Adrenal gland (tissue), 19 donors: ENCODE measurements at places on chromosomes 6 and 20. TPM values are rescaled to one million over a fixed set of nuclear protein-coding genes. Genes with fewer than 3 reads are reported as not detected.

DNA sequence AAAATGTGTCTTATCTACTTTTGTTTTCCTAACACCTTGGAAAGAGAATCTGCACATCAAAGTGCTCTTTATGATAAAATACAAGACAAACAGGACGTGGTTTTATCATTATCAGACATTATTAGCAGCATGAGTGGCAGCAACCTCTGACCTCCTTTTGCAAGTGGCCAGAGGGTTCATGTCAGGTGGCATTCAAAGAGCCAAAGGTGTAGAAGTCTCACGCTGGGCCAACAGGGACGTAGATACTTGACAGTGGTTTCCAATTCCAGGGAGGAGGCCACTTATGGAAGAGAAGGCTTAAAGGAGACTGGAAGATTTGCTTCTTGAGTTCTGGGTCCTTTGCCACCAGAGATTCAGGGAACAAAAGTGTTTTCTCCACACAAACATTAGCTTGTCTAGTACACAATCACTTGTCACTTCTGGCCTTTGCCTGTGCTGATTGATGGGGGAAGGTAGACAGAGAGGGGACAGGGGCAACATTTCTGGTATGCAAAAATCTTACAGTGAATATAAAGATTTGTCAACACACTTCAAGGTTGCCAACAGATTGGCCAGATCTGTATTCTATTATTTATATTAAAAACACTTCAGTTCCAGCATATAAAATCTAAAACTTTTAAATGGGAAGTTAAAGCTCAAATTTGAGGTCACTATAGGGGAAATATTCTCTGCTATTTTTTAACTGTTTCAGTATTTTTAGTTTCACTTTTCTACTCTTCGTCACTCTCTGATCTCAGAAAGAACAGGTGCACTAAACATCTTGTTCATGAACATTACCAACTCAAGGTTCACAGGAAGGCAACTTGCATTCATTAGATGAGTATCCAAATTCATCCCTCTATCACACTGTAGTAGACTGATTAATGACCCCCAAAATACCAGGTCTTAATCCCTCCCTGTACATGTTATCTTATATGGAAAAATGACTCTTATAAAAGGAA is 52.1 kb upstream of the FBXO30 start:
- no peaks in the 10 kb centered on the region for H3K27me3 ChIP-seq
- no peak for DNase-seq
- no peak overlapping the region for H3K4me3 ChIP-seq

GRCh38 chr6:134740027-134740373 is 209.9 kb downstream of the ALDH8A1 start:
- H3K27me3 ChIP-seq, result peaks cover 4% of the 10 kb centered on the region
- peak overlapping the region; percentile 18 for H3K27ac ChIP-seq
- H3K36me3 ChIP-seq, result no peaks in the 10 kb centered on the region
- peaks cover 15% of the 10 kb centered on the region for H3K4me1 ChIP-seq
- H3K4me3 ChIP-seq, result no peak overlapping the region
- no peak for DNase-seq

- H3K27ac ChIP-seq, result no peak overlapping the region
- no peaks in the 10 kb centered on the region for H3K4me1 ChIP-seq
- H3K36me3 ChIP-seq, result no peaks in the 10 kb centered on the region
- H3K27me3 ChIP-seq, result no peaks in the 10 kb centered on the region
Measured at GRCh38 chr6:108030211-108030610, 44.3 kb downstream of the OSTM1 start.

DNA sequence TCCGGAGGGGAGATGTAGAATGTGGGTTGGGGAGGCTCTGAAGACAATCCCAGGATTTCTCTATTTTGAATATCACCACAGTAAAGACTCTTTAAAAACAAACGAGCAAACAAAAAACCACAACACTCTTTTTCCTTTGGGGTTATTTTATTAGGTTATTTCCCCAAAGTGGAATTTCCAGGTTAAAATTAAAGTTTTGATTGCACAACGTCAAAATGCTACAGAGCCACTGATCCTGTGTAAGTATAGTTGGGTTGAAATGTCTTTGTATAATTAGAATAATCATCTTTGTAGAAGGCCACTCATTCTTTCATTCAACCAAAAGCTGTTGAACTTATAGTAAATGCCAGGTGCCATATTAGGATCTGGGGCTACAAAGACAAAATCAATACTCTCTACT is 19.6 kb upstream of the PIM1 start:
- no peak for DNase-seq
- H3K27me3 ChIP-seq, result no peaks in the 10 kb centered on the region
- H3K27ac ChIP-seq, result no peak overlapping the region

DNA sequence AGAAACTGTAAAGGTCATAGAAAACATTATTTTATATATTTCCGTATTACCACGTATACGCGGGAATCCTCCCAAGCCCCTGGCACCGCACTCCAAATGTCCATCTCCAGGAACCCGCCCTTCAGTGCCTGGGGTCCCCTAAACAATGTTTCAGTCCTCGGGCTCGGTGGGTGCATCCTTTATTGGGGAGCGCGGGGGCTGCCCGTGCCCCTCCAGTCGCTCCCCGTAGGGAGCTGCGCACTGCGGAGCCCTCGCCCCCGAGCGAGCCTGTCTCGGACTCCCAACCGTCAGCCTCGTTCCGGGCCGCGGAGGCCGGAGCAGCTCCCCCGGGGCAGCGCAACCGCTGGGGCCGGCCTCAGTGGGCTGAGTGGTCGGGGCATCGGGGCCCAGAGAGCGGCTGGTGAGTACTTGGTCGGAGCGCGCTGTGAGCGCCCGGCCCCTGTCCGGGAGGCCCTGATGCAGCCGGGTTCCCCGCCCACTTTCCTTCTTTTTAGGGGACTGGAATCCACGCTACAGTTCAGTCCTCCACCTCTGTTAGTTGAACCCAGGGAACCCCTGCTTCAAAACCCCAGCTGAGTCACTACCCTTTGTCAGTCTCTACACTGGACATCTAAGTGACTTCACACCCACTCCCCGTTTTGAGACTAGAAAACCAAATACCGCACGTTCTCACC is at the start of gene DNAH8:
Gene DNAH8, plus strand, starts transcription at position 296 of the 674 bp plus-strand sequence. CDS start 7,499 bp downstream, outside the sequence.
- no peak within 1 kb of the TSS for H3K27ac ChIP-seq
- peaks cover 25% of the 10 kb centered on the region for H3K27me3 ChIP-seq
- no peak for DNase-seq

GRCh38 chr6:68196645-68197044 is 438.4 kb upstream of the ADGRB3 start:
- no peak overlapping the region for H3K4me3 ChIP-seq
- DNase-seq, result no peak
- no peak overlapping the region for H3K27ac ChIP-seq
- no peaks in the 10 kb centered on the region for H3K27me3 ChIP-seq

DNA sequence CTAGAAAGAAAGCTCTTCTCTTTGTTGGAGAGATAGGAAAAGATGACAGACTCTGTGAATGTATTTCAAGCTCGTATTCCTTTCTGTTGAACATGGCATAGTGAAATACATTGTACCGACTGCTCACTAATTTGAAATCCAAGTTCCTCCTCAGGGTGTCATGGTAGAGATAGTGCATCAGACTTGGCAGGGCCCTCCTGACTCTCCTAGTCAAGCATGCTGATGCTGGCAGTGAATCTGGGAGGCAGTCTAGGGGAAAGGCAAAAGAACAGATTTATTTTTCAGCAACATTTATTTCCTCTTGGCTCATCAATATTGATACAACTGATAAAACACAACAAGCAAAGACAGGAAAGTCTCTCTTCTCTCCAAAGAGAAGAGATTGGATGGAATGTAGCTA is 356.3 kb upstream of the IRAK1BP1 start:
- H3K36me3 ChIP-seq, result no peaks in the 10 kb centered on the region
- H3K27ac ChIP-seq, result no peak overlapping the region
- H3K4me3 ChIP-seq, result no peak overlapping the region
- H3K27me3 ChIP-seq, result no peaks in the 10 kb centered on the region
- no peaks in the 10 kb centered on the region for H3K4me1 ChIP-seq

GRCh38 chr6:92114091-92114675 is 1305.2 kb downstream of the EPHA7 start:
- no peaks in the 10 kb centered on the region for H3K4me1 ChIP-seq
- no peak for DNase-seq
- no peaks in the 10 kb centered on the region for H3K36me3 ChIP-seq
- H3K27me3 ChIP-seq, result no peaks in the 10 kb centered on the region
- no peak overlapping the region for H3K27ac ChIP-seq

DNA sequence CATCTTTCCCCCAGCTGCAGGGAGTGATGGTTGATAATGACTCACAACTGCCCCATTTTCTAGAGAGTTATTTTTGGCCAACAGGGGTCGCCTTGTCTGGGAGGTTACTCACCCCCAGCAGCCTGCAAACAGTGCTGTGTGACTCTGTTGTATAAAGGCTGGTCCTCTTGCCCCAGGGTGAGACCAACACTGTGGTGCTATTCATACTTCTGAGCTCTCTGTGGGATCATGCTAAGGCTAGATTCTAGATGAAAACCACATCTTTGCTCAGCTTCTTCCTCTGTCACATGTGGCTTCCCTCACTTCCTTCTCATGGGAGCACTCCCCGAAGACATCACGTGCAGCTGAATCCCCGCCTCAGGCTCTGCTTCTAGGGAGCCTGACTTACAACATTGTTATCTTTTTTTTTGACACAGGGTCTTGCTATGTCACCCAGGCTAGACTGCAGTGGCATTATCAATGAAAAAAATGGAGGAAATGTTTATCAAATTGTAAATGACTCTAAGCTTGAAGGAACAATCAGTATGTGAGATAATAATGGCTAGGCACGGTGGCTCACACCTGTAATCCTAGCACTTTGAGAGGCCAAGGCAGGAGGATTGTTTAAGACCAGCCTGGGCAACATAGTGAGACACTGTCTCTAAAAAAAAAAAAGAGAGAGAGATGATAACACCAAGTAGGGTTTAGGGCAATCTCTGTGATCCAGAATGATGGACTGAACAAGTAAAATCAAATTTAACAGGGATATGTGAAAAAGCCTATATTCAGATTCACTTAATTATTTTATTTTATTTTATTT is 55.7 kb upstream of the SLC23A2 start:
- no peak overlapping the region for H3K4me3 ChIP-seq
- peak; percentile 43 for DNase-seq
- H3K36me3 ChIP-seq, result no peaks in the 10 kb centered on the region
- no peaks in the 10 kb centered on the region for H3K4me1 ChIP-seq
- no peaks in the 10 kb centered on the region for H3K27me3 ChIP-seq

- H3K4me3 ChIP-seq, result no peak overlapping the region
- no peaks in the 10 kb centered on the region for H3K27me3 ChIP-seq
- H3K27ac ChIP-seq, result no peak overlapping the region
Measured at GRCh38 chr20:10708351-10709185, 34.8 kb upstream of the JAG1 start.

- H3K36me3 ChIP-seq, result no peaks in the 10 kb centered on the region
- H3K27ac ChIP-seq, result no peak overlapping the region
- H3K4me1 ChIP-seq, result no peaks in the 10 kb centered on the region
- H3K4me3 ChIP-seq, result no peak overlapping the region
- no peaks in the 10 kb centered on the region for H3K27me3 ChIP-seq
Measured at GRCh38 chr6:37595859-37596258, 96.2 kb upstream of the CCDC167 start.

- H3K4me3 ChIP-seq, result no peak overlapping the region
- DNase-seq, result no peak
- no peaks in the 10 kb centered on the region for H3K27me3 ChIP-seq
Measured at GRCh38 chr6:112237066-112237465, 17.3 kb downstream of the LAMA4 start.

DNA sequence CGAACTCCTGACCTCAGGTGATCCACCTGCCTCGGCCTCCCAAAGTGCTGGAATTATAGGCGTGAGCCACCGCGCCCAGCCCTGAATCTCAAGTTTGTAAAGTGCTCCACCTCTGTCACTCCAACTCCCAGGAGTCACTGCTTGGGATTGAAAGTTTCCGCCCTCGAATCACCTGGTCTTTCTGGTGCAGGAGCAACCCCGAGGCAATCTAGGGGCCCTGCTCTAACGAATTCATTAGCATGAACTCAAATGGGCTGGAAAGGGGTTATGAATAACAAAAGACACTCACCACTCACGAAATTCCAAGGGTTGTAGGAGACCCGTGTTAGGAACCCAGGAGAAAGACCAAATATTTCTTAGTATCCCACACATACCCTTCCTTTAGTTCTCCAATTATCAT is 26.1 kb downstream of the RBCK1 start:
- no peaks in the 10 kb centered on the region for H3K27me3 ChIP-seq
- H3K36me3 ChIP-seq, result no peaks in the 10 kb centered on the region
- peaks cover 36% of the 10 kb centered on the region for H3K4me1 ChIP-seq
- H3K4me3 ChIP-seq, result no peak overlapping the region
- H3K27ac ChIP-seq, result no peak overlapping the region

DNA sequence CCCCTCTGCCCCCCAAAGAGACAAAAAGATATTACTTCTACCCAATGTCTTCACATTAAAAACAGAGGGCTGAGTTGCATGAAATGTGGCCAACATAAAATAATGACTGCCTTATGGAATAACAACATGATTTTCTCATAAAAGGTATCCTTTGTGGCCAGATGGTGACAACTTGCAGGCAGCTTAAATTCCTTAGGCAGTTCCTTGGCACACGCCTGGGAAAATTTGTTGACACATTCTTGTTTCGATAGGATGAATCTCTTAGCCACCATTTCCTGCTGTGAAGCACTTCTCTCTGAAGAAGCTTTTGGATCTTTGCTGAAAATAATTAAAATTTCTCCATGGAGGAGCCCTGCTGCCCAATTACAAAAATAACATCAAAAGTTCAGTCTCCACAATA is 109.0 kb upstream of the COL21A1 start:
- H3K4me3 ChIP-seq, result no peak overlapping the region
- no peak for DNase-seq
- no peaks in the 10 kb centered on the region for H3K36me3 ChIP-seq

- no peaks in the 10 kb centered on the region for H3K36me3 ChIP-seq
- no peaks in the 10 kb centered on the region for H3K27me3 ChIP-seq
- peak overlapping the region; percentile 55 for H3K27ac ChIP-seq
Measured at GRCh38 chr20:62617711-62618483, 24.4 kb upstream of the SLCO4A1 start.

ABCF1 gene
- polyA plus RNA-seq, result 41.3 TPM

RAET1E gene
- polyA plus RNA-seq, result 0.30 TPM

ALDH5A1 gene
- 4.7 TPM for polyA plus RNA-seq

FOXC1 gene
- polyA plus RNA-seq, result 5.3 TPM

WFDC6 gene
- polyA plus RNA-seq, result not detected
